ENCODE measurements at places on chromosomes 5 and 9. TPM values are rescaled to one million over a fixed set of nuclear protein-coding genes. Genes with fewer than 3 reads are reported as not detected.

The PCDHB12 gene
- total RNA-seq, result 2.3 TPM

The FLT4 gene
- total RNA-seq, result 3.4 TPM

The LTC4S gene
- total RNA-seq, result 4.0 TPM

The NREP gene
- total RNA-seq, result 462 TPM

The PTPA gene
- 115 TPM for total RNA-seq

The LCP2 gene
- total RNA-seq, result not detected

The CDC26 gene
- 34.8 TPM for total RNA-seq
